ENCODE measurements at places on chromosomes 4 and X.

DNA sequence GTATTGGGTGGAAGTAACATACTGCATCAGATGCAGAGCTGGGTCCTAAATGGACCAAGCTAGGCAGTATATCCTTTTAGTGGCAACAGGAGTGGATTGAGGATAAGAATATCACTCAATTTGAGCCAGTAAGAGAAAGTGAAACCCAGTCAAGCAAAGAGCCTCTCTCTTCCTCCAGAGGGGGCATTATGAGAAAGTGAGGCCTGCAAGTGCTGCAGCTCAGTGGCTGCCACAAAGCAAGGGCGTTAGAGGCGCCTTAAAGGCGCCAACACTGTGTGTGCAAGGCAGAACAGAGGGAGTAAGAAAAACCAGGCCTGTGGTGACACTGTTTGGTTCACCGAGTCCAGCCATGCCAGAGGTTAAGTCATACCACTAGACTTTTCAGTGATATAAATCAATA, 17.5 kb downstream of the STX18 start:
- DNase-seq, result peak; percentile 71

- peak; percentile 56 for DNase-seq
Observed at GRCh38 chr4:2290974-2291704, 29.2 kb upstream of the MXD4 start.

DNA sequence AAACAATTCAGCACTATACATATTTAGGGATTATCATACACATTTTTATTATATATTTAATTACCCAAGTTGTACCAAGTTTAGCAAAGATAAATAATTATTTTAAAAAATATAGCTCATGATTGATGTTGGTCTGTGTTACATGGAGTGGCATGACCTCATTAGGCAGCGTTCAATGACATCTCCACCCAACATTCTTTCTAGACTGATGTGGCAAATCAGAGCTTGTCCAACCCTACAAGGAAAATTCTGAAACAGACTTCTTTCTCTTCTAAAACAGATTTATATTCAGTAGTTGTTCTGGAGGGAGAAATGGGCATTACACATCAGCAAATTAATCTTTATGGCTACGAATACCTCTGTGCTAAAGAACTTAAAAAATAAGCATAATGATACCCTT, 189.7 kb downstream of the PDGFC start:
- no peak for DNase-seq

DNA sequence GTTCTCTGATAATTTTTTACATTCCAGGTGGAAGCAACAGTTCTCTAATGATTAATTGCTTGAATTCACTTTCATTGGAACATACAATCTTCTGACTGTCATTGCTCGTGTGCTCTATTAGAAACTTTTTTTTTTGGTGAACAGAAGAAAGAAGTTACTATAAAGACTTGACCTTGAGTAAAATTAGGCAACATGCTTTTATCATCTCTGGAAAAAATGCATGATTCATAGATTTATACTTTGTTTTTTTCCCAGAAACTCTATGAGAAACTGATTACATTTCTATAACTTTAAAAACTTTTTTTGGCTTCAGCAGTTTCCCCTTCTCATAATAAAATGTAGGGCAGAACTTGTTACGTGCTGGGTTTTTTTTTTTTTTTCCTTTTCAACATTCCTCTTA, 167.6 kb downstream of the ARHGAP10 start:
- DNase-seq, result no peak

DNA sequence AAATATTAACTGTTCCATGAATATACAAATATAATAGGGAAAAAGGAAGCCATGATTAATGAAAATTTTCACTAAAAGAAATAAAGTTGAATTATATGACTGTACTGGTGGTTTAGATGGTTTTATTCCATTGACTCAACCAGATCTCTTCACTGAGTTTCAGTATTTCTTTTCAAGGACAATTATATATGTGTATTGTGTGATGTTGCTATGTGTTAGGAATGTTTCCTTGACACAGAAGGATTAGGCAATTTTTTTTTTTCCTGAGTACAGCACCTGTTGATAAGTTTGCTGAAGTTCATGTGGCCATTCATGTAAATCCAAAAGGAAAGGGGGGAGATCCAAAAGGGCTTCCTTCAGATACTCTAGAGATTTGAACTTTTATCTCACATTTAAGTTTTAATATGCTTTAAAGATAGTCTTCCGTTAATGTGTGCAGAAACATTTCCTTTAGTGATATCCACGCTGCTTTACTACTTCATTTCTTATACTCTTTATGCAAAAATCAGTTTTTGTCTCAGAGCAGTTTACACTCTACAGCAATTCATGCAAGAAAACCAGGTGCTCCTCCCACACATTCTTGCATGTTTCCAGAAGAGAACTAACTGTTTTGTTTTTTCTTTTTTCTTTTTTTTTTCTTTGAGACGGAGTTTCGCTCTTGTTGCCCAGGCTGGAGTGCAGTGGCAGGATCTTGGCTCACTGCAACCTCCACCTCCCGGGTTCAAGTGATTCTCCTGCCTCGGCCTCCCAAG, 249.1 kb downstream of the RPA4 start:
- DNase-seq, result no peak

DNA sequence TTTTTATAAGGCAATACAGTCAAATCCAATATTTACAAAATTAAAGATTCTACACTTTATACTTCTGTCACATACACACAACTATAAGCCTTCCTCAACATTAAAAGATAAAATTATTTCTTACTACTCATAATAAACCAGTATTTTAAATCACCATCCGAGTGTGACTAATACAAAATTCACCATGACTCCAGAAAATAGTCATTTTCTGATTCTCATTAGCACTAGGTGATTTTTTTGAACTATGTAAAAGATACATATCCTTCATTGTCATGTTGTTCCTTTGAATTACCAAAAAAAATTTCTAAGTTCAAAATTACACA, 646 bp upstream of the SLC7A11 start:
- no peak for DNase-seq

GRCh38 chr4:48787056-48787455, 7.0 kb upstream of the FRYL start:
- no peak for DNase-seq

DNA sequence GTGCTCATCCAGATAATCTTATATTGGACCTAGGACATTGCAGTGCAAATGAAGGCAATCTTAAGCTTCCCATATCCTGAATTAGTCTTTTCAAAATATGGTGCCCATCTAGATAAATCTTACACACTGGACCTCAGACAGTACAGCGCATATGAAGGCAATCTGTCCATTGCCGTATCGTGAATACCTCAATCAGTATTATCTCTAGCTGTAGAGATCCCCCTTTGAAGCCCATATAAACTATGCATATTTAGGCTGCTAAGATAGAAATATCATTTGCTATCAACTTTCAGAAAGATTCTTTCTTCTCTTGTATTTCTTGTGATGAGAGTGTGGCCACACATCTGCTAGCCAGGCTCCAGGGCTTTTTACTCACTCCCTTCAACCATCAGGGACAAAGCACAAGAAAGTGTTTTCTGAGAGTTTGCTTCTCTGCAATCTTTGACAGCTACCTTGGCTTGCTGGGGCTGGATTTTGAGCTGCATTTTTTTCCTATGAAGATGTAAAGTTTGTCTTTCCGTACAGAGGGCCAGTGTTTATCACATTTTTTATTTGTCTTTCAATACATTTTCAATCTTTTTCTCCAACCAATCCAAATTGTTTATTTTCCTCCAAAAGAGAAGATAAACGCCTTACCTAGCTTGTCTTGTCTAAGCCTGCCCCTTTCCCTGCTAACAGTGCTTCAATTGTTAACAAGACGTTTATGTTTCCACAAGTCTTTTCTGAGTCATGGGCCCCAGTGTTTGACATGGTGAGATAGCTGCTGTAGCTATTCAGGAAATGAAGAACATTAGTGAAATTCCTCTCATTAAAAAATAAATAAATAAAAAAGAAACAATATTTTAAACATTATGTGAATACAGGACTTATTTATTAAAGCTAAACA, 57.6 kb upstream of the FAT1 start:
- DNase-seq, result no peak

DNA sequence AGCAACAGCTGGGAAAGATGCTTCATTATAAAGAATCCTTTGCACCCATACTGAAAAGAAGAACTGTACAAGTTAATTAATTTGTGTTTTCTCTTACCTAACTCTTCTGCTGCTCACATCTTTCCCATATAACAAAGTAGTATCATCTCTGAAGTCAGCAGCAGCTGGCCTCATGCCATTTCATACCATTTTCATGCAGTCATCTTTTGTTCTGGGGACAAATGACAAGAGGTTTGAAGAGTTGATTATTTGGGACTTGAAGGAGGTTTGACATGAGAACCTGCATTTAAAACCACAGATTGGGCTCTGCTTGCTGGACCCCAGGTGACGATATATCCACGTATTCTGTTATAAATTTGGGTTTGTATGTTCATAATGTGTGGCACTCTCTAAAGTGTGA, 430.3 kb downstream of the SPRY1 start:
- DNase-seq, result no peak

Data from NAMALWA (cell line).